Stimulated activated effector memory CD8-positive, alpha-beta T cell treated with anti-CD3 and anti-CD28 coated beads, Interleukin-12 subunit alpha, Interleukin-12 subunit beta, amount 100 ng/mL, for 72 hours (primary cell): ENCODE measurements at places on chromosomes 2 and 18.

- peak; percentile 82 for DNase-seq
Measured at GRCh38 chr2:237512774-237513466, 25.9 kb downstream of the MLPH start.

DNA sequence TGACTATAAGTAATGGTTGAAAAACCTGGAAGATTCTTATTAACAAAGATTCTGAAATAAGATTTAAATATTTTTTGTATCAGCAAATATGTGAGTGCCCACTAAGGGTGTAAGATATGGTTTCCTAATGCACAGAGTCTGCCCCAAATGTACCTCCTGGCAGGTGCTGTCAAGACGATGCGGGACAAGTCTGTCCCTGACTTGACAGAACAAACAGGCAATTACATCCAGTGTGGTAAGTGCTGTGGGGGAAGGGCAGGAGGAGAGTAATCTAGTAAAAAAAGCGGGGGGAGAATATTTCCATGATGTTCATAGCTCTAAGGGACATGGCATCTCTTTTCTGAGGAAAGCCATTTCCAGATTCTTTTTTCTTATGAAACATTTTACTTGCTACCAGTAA lies 127.5 kb downstream of the COL4A4 start:
- no peak for DNase-seq

DNA sequence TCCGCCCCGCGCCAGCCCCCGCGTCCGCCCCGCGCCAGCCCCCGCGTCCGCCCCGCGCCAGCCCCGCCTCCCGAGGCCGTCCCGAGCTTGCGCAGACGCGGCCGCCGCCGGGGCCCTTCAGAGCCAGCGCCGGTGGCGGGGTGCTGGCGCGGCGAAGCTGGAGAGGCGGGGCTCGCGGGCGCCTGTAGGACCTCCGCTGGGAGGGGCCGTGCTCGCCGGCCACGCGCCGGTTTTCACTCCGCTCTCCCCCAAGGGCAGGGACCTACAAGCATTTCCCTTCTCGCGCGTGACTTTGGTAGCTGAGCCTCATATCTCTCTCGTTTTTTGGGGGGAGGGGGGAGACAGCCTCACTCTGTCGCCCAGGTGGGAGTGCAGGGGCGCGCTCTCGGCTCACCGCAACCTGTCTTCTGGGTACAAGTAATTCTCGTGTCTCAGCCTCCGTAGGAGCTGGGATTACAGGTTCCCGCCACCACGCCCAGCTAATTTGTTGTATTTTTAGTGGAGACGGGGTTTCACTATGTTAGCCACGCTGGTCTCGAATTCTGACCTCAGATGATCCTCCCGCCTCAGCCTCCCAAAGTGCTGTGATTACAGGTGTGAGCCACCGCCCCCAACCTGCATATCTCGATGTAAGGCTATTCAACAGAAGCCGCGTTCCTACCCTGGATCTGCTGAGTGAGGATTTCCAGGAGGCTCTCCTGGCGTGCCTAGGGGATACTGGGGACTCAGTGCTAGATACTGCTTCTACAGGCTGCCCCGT lies at the start of gene ZNF514:
TSS of gene ZNF514 (minus strand) at position 159 of the 760 bp plus-strand sequence. CDS start 6,595 bp downstream, outside the sequence.
- DNase-seq, result peak; percentile 82

DNA sequence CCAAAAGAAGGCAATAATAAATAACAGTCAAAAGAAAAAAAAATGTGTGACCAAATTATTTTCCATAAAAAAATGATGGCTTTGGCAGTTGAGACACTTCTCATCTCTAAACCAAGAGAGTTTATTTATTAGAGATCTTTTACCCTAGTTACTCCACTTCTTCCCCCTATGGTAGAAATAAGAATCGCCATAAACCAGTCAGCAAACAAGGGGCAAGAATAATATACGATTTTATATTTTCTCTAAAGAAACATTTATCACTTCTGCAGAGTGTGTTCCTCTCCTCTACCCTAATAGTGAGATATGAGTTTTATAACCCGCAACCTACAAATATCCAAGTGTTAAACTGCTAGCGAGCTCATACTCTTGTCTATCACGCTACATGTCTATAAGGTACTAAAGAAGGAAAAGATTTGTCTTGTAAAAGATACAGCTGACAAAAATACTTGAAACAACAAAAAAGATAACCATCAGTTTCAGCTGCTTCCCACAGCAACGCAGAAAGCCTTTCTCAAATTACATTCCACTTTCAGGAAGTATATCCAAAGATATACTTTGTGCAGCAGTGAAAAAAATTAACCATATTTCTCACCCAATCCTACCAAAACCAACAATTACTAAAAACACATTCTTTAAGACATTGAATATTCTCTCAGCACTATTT lies 2.3 kb downstream of the RNF103 start:
- no peak for DNase-seq

DNA sequence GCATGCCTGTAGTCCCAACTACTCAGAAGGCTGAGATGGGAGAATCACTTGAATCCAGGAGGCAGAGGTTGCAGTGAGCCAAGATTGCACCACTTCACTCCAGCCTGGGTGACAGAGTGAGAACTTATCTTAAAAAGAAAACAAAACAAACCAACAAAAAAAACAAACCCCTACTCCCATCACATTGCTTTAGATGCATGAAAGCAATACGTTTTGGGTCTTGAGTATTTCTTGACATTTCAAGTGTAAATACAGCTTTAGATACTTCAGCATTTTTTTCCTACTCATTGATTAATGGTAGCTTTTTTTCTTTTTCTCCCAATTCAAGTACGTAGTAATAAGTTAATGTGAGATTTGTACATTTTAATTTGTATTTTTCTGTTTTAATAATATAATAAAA lies 20.3 kb downstream of the RASGRP3 start:
- DNase-seq, result no peak

- DNase-seq, result no peak
Measured at GRCh38 chr2:195490319-195490718, 166.7 kb upstream of the SLC39A10 start.

GRCh38 chr18:56115071-56116015 lies 523.0 kb downstream of the TXNL1 start:
- no peak for DNase-seq

DNA sequence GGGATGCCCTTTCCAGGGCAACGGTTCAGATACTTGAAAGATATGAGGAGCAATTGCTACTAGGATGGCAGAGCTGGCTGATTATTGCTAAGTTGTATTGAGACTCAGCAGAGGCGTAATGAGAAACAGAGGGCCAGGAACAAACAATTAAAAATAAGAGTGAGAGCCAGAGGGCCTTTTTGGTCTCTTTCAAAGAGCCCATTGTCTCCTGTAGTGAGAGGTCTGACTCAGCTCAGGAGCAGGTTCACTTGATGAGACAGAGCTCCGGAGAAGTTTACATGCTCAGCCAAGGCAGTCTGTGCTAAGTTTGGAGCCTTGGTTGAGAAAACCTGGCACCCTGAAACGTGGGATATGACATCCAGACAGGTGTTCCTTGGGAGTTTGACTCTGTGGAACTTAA lies 303.9 kb upstream of the DLGAP1 start:
- no peak for DNase-seq

- no peak for DNase-seq
Measured at GRCh38 chr2:102636283-102636907, 17.0 kb downstream of the SLC9A2 start.

DNA sequence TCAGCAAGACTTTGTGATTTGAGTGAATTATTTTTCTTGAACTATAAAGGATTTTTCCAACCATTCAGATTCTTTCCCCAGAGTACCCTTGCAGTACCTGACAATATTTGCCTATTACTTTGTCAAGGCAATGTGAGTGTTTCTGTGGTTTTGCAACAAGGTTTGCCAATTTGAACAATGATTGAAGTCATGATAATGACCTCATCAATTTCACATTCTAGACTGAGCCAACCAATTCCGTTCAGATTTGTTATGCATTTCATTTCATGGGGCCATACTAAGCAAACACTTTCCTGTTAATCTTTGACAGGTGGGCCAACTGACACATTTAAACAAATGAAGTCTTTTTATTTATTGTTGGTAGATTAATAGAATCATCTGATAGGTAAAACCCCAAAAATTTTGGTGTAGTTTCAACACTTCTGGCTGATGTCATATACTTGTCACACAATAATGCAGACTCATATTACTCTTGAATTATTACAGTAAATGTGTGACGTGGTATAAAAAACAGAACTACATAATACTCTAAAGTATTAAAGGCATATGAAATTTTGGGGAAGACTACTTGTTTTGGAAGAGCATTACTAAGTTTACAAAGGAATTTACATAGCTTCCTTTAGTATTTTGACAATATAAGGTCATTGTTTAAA lies 526.4 kb downstream of the DPP10 start:
- no peak for DNase-seq

DNA sequence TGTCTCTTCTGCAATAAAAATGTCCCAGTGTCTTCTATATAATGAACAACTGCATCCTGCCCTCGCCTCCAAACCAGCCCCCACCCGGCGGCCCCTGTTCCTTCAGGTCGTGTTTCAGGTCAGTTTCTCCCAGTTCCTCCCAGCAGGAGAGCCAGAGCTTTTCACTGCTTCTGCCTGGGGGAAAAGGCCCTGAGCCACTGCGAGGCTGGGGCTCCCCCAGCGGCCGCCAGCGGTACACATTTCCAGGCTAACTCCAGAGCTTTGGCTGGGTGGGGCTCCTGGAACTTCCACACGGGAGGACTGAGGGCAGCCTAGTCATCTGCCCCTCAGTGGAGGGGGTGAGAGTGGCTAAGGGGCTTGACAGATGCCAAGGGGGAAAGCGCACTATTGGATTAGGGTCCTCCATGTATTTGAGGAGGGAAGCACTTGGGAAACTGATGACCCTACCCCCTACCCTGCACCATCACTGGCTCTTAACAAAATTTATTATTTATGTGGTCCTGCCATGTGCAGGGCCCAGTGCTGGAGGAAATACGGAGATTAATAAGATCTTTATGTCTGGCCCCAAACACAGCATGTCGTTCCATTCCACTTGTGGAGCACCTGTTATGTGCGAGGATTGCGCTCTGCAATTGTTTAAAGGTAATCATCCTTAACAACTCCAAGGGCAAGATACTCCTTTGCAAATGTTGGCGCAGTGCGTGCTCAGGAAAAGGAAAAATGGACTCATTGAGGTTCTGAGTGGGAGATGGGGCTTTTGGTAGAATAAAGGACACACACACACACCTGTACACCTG lies 17.3 kb upstream of the CYS1 start:
- no peak for DNase-seq

DNA sequence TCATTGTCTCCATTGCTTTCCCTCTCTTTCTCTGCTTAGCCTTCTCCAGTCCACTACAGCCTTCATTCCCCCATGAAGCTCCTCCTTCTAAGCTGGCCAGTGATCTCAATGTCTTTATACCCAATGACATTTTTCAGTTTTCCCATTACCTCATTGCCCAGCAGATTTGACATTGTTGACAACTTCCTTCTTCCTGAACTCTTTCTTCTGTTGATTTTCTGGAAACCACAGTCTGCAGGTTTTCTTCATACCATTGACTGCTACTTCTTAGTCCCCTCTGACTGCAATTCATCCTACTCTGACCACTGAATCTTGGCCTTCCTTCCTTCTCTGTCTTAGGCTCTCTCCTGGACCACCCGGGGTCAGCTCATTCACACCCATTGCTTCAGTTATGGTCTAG lies 22.9 kb upstream of the SPP2 start:
- DNase-seq, result no peak

- DNase-seq, result no peak
Measured at GRCh38 chr18:13159579-13159978, 59.0 kb upstream of the LDLRAD4 start.

- DNase-seq, result no peak
Measured at GRCh38 chr2:208350610-208351009, 56.0 kb upstream of the PTH2R start.

DNA sequence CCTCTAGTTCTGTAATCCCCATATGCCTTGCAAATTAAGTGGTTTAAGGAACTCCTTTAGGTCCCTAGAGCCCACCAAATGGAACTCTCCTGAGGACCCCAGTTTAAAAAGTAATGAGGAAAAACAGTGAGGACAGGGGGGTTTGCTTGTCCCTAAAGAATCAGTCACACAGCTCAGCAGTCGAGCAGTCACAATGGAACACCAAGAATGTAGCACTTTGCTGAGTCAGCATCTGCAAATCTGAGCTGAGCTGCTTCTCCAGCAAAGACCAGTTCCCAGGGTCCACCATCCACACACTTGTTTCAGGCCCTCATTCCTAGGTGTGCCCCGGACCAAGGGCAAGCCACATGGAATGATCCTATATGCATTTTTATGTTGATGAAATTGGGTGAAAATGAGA lies 46.2 kb upstream of the NEDD4L start:
- DNase-seq, result no peak

- DNase-seq, result no peak
Measured at GRCh38 chr2:52260904-52261303, 1229.0 kb upstream of the NRXN1 start.

GRCh38 chr18:23223641-23224040 lies 88.4 kb downstream of the CABLES1 start:
- no peak for DNase-seq

DNA sequence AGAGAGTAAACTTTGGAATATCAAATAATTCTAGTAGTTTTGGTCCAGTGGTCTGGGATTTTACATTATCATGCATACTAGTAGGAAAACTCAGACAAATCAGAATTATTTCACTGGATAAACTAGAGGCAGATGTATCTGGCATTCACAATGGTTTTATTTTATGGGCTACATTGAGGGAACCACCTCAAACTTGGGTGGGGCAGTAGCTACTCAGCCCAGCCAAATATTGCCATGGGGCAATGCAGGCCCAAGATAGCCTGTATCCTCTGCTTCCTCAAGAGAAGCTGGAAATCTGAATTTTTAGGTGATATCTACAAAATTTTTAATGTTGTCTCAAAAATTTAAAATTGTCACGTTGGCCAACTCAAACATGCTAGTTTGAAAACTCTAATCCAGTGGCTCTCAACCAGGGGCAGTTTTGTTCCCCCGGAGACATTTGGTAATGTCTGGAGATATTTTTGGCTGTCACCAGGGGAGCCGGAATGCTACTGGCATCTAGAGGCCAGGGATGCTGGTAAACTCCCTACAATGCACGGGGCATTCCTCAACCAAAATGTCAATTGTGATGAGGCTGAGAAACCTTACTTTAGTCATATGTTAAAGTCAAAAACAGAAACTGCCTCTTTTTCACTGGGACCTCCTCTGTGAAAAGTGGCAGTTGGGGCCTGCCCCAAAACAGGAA lies 172.8 kb upstream of the SPRED2 start:
- DNase-seq, result no peak

- no peak for DNase-seq
Measured at GRCh38 chr2:237068005-237068576, 17.6 kb upstream of the COPS8 start.

DNA sequence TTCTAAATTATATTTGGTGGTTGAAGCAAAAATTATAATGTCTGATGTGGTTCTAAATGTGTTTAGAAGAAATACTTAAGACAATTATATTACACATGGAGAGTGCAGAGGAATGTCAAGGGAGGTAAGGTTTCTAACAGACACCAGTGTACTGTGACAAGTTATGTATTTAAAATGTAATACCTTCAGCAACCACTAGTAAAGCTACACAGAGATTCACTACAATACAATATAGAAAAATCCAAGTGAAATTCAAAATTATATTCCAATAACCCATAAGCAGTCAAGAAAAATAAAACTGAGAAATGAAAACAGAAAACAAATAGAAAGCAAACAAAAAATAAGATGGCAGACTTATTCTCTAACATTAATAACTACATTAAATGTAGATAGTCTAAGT lies 249.5 kb upstream of the KLHL14 start:
- no peak for DNase-seq

GRCh38 chr2:189580241-189580651 lies 340 bp downstream of the SLC40A1 start:
- DNase-seq, result peak; percentile 3
